ENCODE measurements at places on chromosomes 5 and 9.
A peak's percentile ranks its signal among the peaks of the same experiment; 100 is the strongest.

DNA sequence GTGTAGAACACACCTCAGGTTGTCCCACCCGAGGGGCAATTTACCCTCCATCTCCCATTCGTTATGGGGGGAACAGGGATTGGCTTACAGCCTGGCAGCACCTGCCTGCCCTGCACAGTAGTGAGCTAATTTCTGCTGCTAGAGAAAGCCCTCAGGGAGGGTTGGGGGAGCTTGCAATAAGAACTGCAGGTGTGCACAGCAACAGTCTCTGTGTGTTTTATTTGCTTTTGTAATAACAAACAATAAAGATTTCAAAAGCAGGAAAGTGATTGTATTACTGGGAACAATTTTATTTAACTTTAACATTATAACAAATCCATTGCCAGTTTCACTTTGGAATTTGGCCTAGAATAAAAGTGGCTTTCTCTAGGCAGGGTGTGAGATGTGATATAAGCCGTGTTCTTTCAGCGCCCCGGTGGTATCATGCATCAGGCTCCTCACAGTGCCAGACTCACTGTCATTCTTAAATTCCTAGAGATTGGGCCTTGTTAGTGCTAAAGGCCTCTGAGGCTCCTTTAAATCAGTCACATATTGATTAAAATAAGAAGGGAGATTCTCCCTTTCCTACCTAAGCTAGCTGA, 81.1 kb downstream of the RMI1 start:
- no peak for DNase-seq

DNA sequence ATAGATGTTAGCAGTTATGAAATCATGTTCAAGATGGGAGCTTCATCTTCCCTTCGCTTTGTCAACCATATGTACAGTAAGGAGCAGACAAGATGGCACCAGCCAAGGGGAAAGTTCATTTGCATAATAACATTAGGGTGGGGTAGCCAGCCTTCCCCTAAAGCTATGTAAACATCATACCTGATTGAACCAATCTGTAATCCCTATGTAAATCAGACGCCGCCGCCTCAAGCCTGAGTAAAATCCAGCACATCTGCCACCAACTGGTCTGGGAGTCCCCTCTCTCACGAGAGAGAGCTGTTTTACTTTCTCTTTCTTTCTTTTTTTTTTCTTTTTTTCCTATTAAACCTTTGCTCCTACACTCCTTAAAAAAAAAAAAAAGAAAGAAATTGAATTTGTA, 30.8 kb upstream of the REEP2 start:
- peak; percentile 88 for DNase-seq

DNA sequence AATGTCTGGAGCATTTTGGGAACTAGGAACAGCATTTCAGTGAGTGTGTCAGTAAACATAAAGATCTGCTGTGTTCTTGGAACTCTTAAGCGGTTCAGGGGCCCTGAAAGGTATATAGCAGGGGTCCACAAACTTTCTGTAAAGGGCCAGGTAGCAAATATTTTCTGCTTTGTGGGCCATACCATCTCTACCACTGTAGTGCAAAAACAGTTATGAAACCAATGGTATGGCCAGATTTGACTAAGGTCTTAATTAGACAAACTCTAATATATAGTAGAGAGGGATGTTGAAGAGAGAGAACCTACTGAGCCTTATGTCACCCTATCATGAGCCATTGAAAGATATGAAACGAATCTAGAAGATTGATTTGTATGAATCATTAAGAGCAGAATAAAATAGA, 5.3 kb downstream of the TNPO1 start:
- DNase-seq = no peak

- no peak for DNase-seq
Observed at GRCh38 chr5:56481428-56482357, 248.6 kb upstream of the ANKRD55 start.

DNA sequence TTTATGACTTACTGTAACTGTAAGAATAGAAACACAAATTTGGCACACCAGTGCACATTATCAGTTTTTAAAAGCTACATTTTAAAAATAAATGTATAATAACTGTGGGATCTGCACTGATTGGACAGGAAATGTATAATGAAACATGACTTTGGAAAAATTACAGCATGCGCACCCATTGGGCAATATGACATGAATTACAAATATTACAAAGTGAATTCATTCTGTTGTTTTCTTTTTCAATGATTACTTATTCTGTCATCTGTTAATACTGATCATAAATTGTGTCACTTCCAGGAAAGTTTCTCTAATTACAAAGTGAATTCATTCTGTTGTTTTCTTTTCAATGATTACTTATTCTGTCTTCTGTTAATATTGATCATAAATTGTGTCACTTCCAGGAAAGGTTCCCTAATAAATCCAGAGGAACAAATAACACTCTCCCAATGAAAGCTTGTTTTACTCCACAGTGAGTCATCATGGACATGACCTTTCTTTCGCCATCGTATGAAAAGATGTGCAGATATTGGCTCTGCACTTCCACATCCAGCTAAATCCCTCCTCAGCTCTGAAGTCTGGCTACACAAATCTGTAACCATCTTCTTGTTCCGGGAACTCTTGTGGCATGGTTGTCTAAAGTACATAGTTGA, 297.0 kb upstream of the HAPLN1 start:
- DNase-seq = no peak

DNA sequence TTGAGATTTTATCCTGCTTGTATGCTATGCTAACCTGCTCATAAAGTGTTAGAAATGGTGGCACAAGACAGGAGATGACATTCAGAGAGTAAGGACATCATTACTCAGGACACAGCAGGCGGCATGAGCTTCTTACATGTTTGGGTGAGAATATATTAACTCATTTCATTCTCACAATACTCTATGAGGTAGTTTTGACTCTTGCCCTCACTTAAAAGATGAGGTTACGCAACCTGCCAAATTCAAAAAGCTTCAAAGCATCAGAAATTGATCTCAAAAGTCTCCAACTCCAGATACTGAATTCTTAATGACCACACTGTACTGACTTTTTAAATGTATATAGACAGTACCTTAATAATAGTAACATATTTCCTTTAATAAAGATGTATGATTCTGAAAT, 60.8 kb downstream of the CDH18 start:
- DNase-seq = no peak

DNA sequence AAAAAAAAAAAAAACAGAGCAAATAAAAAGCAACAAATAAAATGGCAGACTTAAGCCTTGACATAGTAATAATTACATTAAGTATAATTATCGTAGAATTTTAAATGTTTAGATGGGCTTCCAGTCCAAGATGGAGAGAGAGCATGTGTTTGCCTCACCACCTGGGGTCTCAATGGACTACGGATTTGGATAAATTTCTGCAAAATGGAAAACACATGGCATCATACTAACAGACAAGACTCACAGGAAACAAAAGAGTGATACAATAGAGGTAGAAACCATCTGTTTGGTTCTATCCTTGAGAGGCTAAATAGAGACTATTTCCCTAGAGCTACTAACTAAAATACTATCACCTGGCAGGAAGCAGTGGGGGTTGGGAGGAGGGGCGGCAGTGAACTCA, 144.3 kb downstream of the MUSK start:
- DNase-seq = no peak

DNA sequence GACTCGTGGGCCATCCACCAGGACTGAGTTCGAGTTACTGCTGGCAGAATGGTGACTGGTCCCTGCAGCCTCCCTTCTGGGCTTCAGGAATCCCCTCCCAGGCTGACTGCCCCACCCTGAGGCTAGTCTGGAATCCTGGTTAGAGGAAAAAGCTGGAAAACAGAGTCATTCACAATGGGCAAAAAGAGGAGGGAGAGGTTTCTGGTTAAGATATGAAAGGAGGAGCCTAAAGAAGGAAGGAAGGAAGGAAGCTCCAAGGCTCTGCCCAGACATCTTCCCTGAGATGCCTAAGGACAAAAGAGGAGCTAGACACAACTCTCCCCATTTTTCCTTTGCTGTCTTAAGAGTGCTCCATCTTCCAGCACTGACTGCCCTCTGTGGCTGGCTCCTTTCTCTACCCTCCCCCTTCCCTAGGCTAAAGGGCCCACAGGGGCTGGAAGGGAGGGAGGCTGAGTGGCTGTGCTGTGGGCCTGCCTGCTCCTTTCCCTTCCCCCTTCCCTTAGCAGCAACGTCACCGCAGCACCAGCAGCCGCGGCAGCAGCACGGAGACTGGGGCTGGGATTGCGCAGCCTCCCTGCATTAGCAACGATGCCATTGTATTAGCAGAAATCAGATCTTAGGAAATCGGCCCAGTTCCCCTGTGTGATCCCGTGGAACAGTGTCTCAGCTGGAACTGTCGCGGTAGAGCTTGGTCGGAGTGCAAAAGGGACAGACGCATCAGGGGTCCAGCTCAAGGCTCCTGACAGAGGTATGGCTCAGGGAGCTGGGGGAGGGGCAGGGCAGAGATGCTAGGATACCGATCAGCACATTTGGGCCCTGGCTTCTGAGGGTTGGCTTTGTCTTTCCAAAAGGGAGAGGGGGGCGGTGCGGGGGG, 48.7 kb downstream of the RUSC2 start:
- DNase-seq = no peak

- no peak for DNase-seq
Observed at GRCh38 chr5:33854733-33855151, 37.0 kb downstream of the ADAMTS12 start.

- DNase-seq = no peak
Observed at GRCh38 chr9:20831028-20831427, 147.0 kb downstream of the FOCAD start.

- DNase-seq = no peak
Observed at GRCh38 chr9:127561491-127562278, 50.4 kb upstream of the STXBP1 start.

DNA sequence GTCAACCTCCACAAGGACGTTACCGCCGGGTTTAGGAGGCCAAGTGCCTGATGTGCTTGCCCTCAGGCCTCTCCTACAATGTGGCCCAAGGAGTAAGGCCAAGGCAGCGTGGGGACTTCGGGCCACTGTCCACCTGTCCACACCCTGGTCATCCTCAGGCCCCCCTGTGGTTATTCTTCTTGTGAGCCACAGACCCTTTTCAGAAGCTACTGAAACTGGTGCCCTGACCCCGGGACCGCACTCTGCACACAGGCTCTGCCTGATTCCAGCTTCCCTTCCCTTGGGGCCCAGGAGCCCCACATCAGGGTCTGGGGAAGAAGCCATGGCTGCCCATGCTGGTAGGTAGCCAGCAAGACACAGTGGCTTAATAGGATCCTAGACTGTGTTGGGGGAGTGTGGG, 128.8 kb downstream of the OLFM1 start:
- DNase-seq = no peak

GRCh38 chr9:36866840-36867239, 167.2 kb downstream of the PAX5 start:
- DNase-seq = no peak

DNA sequence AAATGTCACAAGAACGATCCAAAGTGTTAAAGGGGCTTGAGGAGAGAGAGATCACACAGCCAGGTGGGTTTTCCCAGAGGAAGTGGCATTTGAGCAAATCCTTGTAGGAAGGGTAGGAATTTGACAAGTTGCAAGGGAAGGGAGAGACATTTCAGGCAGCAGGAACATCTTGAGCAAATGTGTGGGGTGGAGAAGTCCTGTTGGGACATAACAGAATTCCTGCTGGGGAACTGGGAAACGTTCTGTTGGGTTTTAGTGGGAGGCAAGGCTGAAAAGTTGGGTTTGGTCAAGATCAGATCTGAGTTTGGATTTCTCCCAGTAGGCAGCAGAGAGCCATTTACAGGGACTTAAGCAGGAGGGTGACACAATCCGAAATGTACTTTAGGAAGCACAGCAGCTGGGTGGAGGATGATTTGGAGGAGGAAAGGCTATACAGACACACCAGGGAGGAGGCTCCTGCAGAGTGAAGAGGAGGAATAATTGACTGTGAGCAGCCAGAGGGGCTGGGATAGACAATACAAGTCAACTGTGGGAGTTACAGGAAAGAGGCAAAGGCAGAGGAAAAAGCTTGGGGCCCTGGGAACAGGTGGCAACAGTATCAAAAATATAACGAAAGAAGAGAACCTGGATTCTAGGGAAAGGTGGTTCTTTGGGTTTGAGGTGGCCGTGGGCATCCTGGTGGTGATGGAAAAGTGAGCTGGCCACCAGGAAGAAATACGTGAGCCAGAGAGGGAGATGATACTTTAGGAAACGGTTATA, 3.1 kb upstream of the ZSWIM6 start:
- no peak for DNase-seq

- DNase-seq = no peak
Observed at GRCh38 chr5:1182633-1183423, 18.6 kb upstream of the SLC6A19 start.

GRCh38 chr5:42361315-42361688, 61.9 kb upstream of the GHR start:
- no peak for DNase-seq

DNA sequence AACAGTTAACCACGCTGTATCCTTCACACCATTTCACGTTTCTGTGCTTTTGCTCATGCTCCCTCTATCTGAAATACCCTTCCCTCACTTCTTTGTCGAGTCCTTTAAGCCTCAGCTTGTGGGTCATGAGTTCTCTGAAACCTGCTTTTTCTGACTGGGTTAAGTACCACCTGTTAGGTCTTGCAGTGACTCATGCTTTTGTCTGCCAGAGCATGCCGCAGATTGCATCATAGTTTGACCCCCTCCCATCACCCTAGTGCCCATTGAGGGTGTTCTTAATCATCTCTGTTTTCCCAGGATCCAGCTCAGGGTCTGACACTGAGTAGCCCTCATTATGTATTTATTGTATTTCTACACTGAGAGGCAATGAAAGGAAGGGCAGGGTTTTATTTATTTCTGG, 190.2 kb downstream of the ASTN2 start:
- DNase-seq = peak; percentile 63

DNA sequence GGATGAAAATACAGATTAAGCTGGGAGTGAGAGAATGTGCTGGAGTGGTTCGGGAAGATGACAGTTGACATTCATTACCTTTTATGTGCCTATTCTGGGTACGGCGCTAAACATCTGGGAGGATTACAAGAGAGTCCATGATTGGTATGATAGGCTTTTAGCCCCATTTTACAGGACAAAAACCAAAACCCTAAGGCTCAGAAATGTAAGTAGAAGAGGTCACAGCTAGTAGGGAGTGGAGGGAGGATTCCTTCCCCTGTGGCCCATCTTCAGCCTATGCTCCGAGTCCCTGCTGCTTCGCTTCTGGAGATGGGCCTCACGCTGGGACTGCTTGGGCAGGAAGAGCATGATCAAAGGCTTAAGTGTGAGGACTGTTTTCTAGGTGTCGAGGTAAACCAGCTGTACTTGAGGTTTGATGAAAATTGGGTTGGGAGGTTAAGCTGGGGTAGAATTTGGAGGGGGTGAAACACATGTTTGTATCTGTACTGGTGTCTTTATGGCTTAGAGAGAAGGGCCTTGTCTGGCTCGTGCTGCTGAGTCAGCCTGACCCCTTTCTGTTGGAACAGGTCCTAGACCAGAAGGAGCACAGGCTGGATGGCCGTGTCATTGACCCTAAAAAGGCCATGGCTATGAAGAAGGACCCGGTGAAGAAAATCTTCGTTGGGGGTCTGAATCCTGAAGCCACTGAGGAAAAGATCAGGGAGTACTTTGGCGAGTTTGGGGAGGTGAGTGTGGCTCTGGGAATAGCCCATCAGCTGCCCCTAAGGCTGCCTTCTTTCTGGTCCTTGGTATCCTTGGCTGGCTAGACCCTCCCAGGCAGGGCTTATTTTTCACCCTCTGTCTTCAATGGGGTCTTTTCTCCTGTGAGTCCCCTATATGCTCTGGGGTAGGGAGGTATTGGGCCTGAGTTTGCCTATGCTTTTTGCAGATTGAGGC, 2.1 kb downstream of the HNRNPAB start:
- no peak for DNase-seq

- peak; percentile 79 for DNase-seq
Observed at GRCh38 chr5:16894236-16895057, 41.6 kb downstream of the MYO10 start.

Data from DMS 273 treated with DMSO at 0.1 percent for 48 hours (cell line).